WTC11 (cell line): ENCODE measurements at places on chromosomes 5 and 9.

DNA sequence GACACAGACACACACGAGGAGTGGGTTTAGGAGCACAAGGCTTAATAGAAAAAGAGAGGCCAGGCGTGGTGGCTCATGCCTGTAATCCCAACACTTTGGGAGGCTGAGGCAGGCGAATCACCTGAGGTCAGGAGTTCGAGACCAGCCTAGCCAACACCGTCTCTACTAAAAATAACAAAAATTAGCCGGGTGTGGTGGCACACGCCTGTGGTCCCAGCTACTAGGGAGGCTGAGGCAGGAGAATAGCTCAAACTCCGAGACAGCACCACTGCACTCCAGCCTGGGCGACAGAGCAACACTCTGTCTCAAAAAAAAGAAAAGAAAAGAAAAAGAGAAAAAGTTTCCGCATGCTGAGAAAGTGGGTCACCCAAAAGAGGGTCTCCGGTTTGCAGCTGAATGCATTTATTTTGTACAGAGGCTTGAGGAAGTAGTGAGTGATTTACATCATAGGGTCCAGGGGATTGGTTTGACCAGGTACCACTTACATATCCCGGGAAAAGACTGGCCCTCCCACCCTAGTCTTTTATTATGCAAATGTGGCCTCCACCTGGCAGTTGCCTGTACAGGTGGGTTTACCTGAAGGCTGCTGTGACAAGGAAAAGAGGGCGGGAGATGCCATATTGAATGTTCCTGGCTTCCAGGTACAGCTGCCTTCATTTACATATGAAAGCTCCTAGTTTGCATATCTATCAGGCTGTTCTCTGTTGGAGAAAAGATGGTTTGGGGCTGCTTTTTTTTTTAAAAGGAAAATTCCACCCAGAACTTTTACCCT is 366.2 kb upstream of the GRAMD2B start:
- DNase-seq, result peak; percentile 85

- no peak for DNase-seq
Measured at GRCh38 chr9:111180811-111181210, 142.5 kb upstream of the LPAR1 start.

DNA sequence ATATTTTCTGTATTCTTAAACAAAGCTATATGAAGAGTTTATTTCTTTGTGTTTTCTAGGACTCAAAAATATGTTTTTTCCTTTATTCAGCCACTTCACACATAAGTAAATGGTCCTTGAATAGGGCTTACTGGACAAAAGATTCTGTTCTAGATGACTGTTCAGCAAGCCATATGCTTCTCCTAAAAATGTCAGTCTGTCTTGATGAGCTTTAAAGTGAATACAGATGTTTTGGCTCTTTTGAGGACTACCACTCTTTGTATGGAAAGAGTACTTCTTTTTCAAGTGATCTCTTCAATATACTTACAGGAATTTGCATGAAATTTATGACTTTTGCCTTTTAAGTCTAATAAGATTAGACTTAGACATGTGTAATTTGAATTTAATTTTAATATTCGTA is 8.4 kb downstream of the NDUFS4 start:
- no peak for DNase-seq

DNA sequence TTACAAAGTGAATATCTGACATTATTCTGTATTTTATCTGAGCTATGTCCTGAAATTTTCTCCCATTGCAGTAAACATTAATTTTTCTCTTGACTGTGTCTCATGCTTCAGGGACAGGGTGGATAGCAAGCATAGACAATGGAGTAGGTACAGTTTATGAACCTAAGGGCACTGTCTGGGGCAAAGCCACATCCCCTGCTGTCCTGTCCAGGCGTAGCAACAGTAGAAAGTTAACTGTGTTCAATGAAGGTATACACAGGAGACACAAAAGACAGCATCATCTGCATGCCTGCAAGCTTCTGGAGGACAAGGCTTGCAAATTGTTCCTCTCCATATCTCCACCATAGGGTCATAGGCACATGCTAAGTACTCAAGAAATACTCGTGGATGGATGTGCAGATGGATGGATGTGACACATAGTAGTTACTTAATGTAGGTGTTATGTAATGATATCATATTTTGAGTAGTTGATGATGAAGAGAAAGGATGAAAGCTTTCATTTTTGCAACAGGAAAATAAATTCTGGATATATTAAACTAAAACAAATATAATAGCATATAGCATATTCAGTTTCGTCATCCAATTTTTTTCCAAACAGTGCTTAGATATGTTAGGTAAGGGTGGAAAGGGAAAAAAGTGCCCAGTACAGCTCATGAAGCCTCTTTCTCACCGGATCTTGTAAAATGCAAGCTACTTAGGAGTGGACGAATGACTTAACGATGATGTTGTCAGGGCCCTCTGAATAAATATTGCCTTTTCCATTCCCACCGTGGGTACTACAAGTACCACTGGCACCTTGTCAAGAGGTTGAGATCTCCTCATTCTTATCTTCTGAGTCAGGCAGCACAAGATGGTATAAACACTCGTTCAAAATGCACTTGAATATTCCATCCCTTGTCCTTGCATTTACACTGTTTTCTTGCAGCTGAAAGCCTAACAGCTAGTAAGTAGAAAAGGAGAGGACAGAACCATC is 19.9 kb upstream of the ZSWIM6 start:
- no peak for DNase-seq

GRCh38 chr9:131590449-131590848 is 45.1 kb downstream of the PRRT1B start:
- no peak for DNase-seq

- no peak for DNase-seq
Measured at GRCh38 chr9:98530806-98531386, 177.8 kb downstream of the GABBR2 start.

DNA sequence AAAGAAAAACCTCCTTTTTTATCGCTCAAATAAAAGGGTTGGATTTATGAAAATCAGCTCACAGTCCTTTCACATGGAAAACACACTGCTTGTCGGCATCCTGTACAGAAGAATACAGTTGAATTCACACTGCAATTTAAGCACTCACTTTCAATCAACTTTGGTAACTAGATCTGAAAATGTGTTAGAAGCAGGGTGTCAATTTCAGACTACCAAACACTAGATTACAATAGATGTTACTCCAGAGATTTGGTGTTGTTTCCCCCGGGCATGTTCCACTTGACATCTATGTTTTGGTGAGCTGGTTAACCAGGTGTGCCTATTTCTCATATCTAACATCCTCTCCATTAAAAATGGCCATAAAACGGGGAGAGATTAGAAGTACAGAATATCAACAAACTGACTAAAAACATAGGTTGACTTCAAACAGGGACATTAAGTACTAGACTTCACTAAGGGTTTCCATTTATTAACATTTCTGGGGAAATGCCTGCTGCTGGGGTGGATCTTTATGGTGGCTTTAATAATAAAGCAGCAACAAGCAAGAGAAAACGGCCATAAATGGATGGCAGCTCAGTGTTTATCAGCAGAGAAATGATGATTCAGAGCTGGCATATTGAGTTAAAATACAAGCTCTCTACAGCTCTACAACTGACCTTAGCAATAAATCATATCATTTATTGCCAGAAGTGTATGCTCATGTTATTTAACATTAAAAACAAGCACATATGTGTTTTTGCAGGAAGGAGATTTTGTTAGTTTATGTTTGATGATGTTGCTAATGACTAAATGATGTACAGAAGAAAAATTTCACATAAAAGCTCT is 158.8 kb downstream of the SLF1 start:
- DNase-seq, result no peak

- DNase-seq, result no peak
Measured at GRCh38 chr5:18036531-18036930, 402.3 kb downstream of the TAF11L14 start.
